Naive thymus-derived CD8-positive, alpha-beta T cell (primary cell): ENCODE measurements at places on chromosomes 6 and 20.

DNA sequence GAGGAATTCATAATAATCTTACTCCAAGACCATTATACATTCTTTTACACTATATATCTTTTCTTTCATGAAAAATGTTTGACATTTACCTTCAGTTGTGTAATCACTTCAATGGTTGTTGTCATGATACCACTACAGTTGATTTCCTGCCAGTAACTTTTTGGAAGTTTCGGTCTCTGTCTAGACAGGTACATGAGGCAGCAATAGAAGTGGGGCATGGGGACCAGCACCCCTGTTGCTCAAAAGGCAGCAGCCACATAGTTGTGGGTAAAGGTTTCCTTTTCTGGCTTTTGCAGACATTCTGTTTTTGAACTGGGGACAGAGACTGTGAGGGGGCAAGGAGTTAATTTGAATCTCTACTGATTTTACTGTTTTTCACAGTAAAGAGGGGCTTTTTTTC, 14.1 kb downstream of the SAMD5 start:
- no peak overlapping the region for H3K27ac ChIP-seq
- H3K4me1 ChIP-seq: no peaks in the 10 kb centered on the region
- H3K27me3 ChIP-seq: peaks cover 31% of the 10 kb centered on the region
- no peaks in the 10 kb centered on the region for H3K36me3 ChIP-seq

DNA sequence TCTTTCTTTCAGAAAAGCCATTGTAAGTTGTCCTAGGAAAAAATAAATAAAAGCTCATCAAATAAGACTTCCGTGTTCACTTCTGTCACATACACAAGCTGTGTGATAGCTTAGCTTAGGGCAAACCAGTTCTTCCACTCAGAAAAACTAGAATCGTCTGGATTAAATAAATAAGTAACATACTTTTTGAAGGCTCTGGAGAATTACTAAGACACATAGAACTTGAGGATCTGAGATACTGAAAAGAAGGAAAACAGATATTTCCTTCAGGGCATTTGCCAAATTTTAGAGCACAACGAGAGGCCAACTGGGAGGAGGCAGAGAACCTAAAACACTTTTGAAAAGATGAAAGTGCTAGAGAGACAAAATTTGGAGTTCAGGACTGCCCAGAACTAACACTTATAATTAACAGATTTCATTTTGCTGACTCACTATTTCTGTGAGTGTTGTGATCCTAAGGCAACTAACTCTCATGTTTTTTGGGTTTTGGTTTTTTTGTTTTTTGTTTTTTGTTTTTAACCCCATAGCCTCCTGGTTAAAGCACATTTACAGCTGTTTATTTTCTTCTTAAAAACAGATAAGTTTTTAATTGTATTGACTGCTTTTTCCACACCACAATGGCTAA, 38.7 kb upstream of the THEMIS start:
- H3K27ac ChIP-seq: peak overlapping the region; percentile 82
- H3K4me1 ChIP-seq: peaks cover 64% of the 10 kb centered on the region
- H3K36me3 ChIP-seq: no peaks in the 10 kb centered on the region
- H3K4me3 ChIP-seq: no peak overlapping the region
- DNase-seq: no peak
- no peaks in the 10 kb centered on the region for H3K27me3 ChIP-seq

DNA sequence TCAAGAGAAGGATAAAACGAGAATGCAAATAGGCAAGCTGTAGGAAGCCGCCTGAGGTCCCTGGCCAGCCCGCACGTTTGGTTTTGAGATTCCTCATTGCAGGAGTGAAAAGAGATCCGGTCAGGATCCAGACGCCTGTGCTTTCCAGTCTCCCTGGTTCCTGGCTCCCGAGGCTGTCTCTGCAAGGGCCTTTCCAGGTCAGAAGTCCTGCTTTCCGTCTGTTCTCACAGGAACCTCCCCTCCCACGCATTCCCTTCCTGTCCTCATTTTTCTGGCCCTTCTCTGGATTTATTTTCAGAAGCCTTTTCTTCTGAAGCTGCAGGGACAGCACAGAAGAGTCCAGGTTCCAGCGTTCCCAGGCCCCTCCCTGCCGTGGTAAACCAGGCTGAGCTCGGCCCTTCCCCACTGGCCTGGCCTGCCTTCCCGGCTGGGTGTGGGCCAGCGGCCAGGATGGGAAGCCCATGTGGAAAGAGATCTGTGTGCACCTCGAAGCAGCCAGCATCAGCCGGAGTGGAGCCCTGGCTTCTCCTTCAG, 54.0 kb downstream of the TMEM242 start:
- H3K36me3 ChIP-seq: no peaks in the 10 kb centered on the region
- H3K4me1 ChIP-seq: peaks cover 13% of the 10 kb centered on the region
- no peaks in the 10 kb centered on the region for H3K27me3 ChIP-seq
- H3K27ac ChIP-seq: no peak overlapping the region

- H3K36me3 ChIP-seq: no peaks in the 10 kb centered on the region
- H3K4me3 ChIP-seq: no peak overlapping the region
- H3K27ac ChIP-seq: no peak overlapping the region
- no peaks in the 10 kb centered on the region for H3K27me3 ChIP-seq
- DNase-seq: no peak
Observed at GRCh38 chr6:48664826-48665225, 553.8 kb upstream of the PTCHD4 start.

GRCh38 chr6:120903836-120904235, 430.4 kb downstream of the TBC1D32 start:
- no peak overlapping the region for H3K4me3 ChIP-seq
- no peaks in the 10 kb centered on the region for H3K27me3 ChIP-seq
- H3K27ac ChIP-seq: no peak overlapping the region
- H3K4me1 ChIP-seq: no peaks in the 10 kb centered on the region
- no peak for DNase-seq
- no peaks in the 10 kb centered on the region for H3K36me3 ChIP-seq

GRCh38 chr6:141033101-141033500, 1099.6 kb upstream of the GJE1 start:
- no peak overlapping the region for H3K27ac ChIP-seq
- H3K36me3 ChIP-seq: no peaks in the 10 kb centered on the region
- no peak for DNase-seq
- no peak overlapping the region for H3K4me3 ChIP-seq
- H3K4me1 ChIP-seq: no peaks in the 10 kb centered on the region

- H3K27me3 ChIP-seq: no peaks in the 10 kb centered on the region
- no peak overlapping the region for H3K4me3 ChIP-seq
- no peaks in the 10 kb centered on the region for H3K4me1 ChIP-seq
- H3K36me3 ChIP-seq: peaks cover 20% of the 10 kb centered on the region
Observed at GRCh38 chr20:47204008-47204849, 152.3 kb downstream of the ZMYND8 start.

DNA sequence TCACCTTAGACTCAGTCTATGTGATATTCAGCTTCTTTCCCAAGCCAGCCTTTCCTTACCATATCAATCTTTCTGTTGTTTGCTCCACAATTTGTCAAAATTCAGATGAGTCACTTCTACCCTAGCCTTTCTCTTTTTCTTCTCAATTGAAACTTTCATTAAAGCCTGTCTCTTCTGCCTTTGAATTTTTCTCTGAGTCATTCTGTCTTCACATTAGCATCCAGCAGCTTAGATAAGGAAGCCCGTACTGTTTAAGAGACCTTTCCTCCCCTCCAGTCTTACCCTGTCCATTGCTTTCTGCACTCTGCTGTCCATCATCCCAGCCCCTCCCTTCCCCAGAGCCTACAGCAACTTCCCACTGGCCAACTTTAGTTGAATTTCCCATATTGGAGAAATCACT, 34.9 kb upstream of the RALGAPA2 start:
- no peaks in the 10 kb centered on the region for H3K4me1 ChIP-seq
- H3K27ac ChIP-seq: no peak overlapping the region
- no peak overlapping the region for H3K4me3 ChIP-seq
- peaks cover 17% of the 10 kb centered on the region for H3K27me3 ChIP-seq
- H3K36me3 ChIP-seq: peaks cover 5% of the 10 kb centered on the region

- H3K36me3 ChIP-seq: no peaks in the 10 kb centered on the region
- no peak for DNase-seq
- H3K27me3 ChIP-seq: peaks cover 2% of the 10 kb centered on the region
- H3K4me1 ChIP-seq: peaks cover 17% of the 10 kb centered on the region
- H3K27ac ChIP-seq: no peak overlapping the region
Observed at GRCh38 chr6:3334555-3334954, 75.8 kb downstream of the PSMG4 start.

DNA sequence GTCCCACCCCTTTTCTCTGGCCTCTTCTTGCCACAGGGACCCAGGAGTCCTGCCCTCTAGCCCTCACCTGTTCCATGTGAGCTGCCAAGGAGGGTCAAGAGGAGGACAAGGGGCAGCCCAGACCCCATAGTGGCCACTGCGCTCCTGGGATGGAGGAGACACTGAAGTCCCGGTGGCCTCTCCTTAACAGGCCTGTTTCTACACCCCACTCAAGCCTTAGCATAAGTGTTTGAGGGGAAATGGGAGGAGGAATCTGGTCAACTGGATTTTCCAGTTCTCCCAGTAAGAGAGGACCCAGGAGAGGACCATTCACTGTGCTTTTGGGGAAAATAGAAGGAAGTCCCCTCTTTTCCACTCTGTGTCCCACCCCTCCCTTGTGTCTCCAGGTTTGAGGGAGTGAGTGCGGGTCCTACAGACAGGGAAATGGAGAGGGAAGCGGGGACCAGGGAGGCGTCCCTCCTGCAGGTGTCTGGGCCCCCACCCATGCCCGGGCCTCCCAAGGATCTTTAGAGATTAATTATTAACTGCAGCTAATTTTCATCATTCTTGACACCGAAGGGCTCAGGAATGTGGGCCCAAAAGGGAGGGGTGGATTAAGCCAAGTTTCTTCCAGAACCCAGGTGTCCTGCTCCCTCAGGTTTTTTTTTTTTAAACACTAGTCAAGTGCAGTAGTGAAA, at the start of gene SFTA2:
Gene SFTA2 (minus strand): TSS at position 202 of the 677 bp plus-strand sequence. CDS start 74 bp downstream, at position 128.
- peaks cover 6% of the 10 kb centered on the region for H3K4me1 ChIP-seq

DNA sequence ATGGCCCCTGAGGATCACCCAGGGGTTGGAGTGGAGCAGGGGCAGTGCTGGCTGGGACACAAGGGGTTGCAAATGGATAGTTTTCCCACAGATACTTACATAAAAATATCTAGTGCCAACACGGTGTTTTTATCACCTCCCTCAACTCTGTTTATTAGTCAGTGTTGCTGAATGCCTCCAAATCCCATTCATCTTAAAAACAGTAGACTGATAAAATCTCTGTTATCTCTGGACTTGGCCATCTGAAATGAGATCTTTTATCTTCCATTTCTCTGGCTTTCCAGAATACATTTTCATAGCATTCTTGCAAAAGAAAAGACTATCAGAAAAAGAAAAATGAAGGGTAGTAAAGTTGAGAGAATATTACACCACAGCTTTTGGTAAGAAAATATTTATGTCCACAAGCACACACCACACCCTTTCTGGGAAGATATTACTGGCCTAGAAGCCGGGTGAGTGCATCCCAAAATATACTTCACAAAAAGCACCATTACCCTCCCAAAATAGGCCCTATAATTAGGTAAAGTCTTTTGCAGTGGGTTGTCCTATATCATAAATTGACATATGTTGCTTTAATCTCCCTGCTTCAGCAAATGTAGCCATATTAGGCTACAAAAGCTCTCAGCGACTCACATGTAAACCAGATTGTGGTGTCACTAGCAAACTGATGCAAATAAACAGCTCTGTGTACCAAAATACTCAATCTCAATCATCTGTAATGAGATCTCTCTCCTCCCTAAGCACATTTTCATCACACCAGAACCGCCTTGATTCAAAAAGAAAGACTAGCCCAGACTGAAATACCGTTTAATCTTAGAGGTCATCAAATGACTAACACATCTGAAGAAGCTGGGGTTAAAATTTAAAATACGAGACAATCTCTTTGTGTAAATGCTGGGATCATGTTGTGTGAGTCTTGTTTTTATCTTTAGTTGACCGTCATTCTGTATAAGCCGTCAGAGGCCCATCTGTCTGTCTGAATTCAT, 96.7 kb downstream of the FYN start:
- peaks cover 91% of the 10 kb centered on the region for H3K4me1 ChIP-seq
- peak overlapping the region; percentile 49 for H3K4me3 ChIP-seq
- no peaks in the 10 kb centered on the region for H3K27me3 ChIP-seq
- DNase-seq: no peak

DNA sequence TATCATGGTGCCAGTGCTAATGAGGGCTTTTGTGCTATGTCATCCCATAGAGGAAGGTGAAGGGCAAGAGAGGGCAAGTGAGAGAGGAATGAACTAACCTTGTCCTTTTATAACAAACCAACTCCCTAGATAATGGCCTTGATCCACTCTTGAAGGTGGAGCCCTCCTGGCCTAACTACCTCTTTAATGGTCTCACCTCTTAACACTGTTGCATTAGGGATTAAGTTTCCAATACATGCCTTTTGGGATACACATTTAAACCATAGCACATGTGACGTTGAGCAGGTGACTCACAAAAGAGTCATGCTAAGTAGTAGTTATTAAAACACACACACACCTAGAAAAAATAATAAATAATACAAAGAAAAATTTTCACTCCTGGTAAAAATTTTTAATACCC, 36.9 kb downstream of the CCN2 start:
- H3K27me3 ChIP-seq: peaks cover 66% of the 10 kb centered on the region
- H3K4me3 ChIP-seq: no peak overlapping the region
- peaks cover 15% of the 10 kb centered on the region for H3K4me1 ChIP-seq

GRCh38 chr6:127051571-127052260, 66.8 kb upstream of the RSPO3 start:
- H3K27ac ChIP-seq: no peak overlapping the region
- H3K27me3 ChIP-seq: peaks cover 4% of the 10 kb centered on the region
- H3K4me1 ChIP-seq: no peaks in the 10 kb centered on the region
- no peak overlapping the region for H3K4me3 ChIP-seq
- DNase-seq: no peak

DNA sequence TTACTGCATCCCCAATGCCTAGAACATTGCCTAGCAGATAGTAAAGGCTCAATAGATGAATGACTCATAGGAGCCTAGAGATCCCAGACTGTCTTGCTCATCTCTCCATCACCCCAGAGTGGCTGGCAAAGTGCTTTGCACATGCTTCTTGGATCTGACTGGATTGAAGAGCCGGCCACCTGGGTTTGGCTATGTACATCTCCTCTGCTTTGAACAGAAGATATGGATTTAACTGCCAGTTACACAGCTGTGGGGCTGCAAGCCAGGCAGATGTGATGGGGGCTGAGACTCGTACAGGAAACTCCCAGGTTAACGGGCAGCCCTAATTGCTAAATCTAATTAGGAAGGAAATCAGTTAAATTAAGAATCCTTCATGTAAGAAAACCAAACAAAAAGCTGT, 28.6 kb downstream of the MYLIP start:
- H3K36me3 ChIP-seq: peaks cover 41% of the 10 kb centered on the region
- peaks cover 11% of the 10 kb centered on the region for H3K4me1 ChIP-seq
- no peaks in the 10 kb centered on the region for H3K27me3 ChIP-seq
- H3K4me3 ChIP-seq: no peak overlapping the region
- no peak for DNase-seq
- no peak overlapping the region for H3K27ac ChIP-seq

DNA sequence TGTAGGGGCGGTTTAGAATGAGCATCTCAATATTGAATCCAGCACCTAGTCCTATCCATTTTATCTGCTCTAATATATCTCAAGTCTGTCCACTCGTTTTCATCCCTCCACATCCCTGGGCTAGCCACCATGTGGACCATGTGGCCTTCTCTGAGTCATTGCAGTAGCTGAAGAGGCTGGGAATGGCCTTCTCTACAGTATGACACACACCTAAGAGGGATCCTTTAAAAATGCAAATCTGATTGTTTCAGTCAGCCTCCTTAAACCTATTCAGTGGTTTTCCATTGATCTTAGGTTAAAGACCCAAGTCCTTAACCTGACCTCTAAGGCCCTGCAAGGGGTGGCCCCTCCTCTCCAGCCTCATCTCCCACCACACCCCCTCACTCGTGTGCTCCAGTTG, 9.4 kb downstream of the RING1 start:
- H3K4me3 ChIP-seq: no peak overlapping the region
- no peak for DNase-seq
- peaks cover 21% of the 10 kb centered on the region for H3K4me1 ChIP-seq
- H3K27me3 ChIP-seq: peaks cover 5% of the 10 kb centered on the region
- H3K27ac ChIP-seq: no peak overlapping the region
- no peaks in the 10 kb centered on the region for H3K36me3 ChIP-seq

GRCh38 chr20:31861385-31862156, 8.8 kb downstream of the DUSP15 start:
- peaks cover 2% of the 10 kb centered on the region for H3K27me3 ChIP-seq
- H3K36me3 ChIP-seq: no peaks in the 10 kb centered on the region
- peak; percentile 69 for DNase-seq
- H3K4me3 ChIP-seq: peak overlapping the region; percentile 60
